ENCODE measurements at places on chromosomes 2 and 18. TPM values are rescaled to one million over a fixed set of nuclear protein-coding genes. Genes with fewer than 3 reads are reported as not detected.

VIT gene
- 16.7 TPM for total RNA-seq

WDR43 gene
- 42.4 TPM for total RNA-seq

NT5C1B gene
- not detected for total RNA-seq

SERPINB4 gene
- 24.4 TPM for total RNA-seq

EGR4 gene
- not detected for total RNA-seq

FOXI3 gene
- total RNA-seq, result not detected

RTP5 gene
- not detected for total RNA-seq
